ENCODE measurements at places on chromosomes 12 and 14. TPM values are rescaled to one million over a fixed set of nuclear protein-coding genes. Genes with fewer than 3 reads are reported as not detected.

Gene PRDM4
- polyA plus RNA-seq, result 46.6 TPM

Gene COL2A1
- 50.3 TPM for polyA plus RNA-seq

Gene MUCL1
- 0.25 TPM for polyA plus RNA-seq

Gene C12orf54
- polyA plus RNA-seq, result 0.60 TPM

Gene SMCO2
- polyA plus RNA-seq, result 0.60 TPM

Gene BMP4
- polyA plus RNA-seq, result 44.5 TPM

Gene CLEC4D
- 0.43 TPM for polyA plus RNA-seq

Gene SSTR1
- polyA plus RNA-seq, result 1.8 TPM

Gene ACOT6
- polyA plus RNA-seq, result 0.25 TPM

Gene PLD4
- polyA plus RNA-seq, result 2.5 TPM

Gene ENDOU
- polyA plus RNA-seq, result 0.40 TPM

Gene BEST3
- 0.48 TPM for polyA plus RNA-seq

Gene ERBB3
- 111 TPM for polyA plus RNA-seq

Gene CCDC184
- polyA plus RNA-seq, result 0.25 TPM

Gene GABARAPL1
- polyA plus RNA-seq, result 74.4 TPM

GRCh38 chr12:117360222-117360550 is 1.2 kb downstream of the NOS1 start:
- no peak for DNase-seq

GRCh38 chr12:27206801-27207502 is 37.1 kb upstream of the STK38L start:
- no peak for DNase-seq

DNA sequence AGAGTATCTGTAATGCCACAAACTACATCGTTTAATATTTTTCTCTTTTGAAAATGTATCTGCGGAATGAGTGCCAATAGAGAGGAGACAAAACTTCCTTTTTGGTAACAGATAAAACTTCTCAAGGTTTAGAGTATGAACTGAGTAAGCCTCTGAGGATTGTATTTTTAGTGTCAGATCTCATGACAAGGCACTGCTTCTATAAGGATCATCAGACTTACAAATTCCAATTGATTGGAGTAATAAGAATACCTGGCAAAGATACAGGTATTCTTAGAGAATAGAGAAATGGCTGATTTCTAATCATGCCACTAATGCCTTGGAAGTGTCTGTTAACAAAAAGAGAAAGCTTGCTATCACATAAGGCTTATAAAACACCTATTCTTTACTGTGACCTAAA is 45.3 kb downstream of the SLC35F4 start:
- DNase-seq, result no peak

DNA sequence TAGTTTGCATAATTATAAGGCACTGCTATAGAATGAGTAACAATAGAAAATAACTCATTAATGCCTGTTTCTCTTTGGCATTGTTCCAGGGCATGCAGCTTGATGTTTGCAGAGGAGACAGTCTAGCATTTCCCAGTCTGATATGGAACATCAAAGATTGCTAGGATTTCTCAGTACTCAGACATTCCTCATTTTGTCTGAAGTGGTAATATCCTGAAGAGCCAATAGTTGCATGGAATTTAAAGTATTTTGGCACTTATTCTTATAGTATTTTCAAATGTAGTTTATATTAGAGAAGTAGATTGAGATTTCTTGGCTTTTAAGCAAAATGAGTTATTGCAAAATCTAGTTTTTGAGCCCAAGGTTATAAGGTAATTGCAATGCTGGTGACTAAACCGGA is 337.3 kb upstream of the E2F7 start:
- no peak for DNase-seq

- no peak for DNase-seq
Observed at GRCh38 chr12:113040722-113041171, 15.8 kb upstream of the DTX1 start.

GRCh38 chr12:61523276-61523992 is 736.8 kb upstream of the USP15 start:
- DNase-seq, result no peak

- DNase-seq, result no peak
Observed at GRCh38 chr14:64979336-64980074, 7.2 kb upstream of the FNTB start.

DNA sequence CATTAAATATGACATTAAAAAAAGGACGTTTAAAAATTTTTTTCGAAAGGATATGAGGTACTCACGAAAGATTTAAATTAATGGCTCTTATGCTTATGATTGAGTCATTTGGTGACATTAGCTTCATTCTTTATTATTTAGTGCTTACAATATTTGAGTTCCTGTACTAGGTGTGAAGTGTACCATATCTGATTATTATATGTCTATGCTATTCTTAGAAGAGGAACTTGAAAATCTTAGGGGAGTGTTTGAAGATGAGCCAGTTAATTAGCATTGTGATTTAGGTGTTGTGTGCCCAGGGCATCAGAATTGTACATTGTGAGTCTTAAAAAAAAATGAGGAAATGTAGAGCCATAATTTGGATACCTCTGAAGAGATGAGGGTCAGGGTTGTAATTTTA is 118.6 kb downstream of the FUT8 start:
- DNase-seq, result no peak

GRCh38 chr12:132094269-132094891 is 49.7 kb downstream of the DDX51 start:
- DNase-seq, result no peak

GRCh38 chr14:51516706-51517395 is 134.9 kb upstream of the FRMD6 start:
- no peak for DNase-seq

GRCh38 chr12:50763639-50764285 is at the start of gene ATF1:
TSS of gene ATF1 (plus strand) at chr12:50764101. CDS start at chr12:50780146, 16,045 bp downstream.
- DNase-seq, result peak; percentile 88

DNA sequence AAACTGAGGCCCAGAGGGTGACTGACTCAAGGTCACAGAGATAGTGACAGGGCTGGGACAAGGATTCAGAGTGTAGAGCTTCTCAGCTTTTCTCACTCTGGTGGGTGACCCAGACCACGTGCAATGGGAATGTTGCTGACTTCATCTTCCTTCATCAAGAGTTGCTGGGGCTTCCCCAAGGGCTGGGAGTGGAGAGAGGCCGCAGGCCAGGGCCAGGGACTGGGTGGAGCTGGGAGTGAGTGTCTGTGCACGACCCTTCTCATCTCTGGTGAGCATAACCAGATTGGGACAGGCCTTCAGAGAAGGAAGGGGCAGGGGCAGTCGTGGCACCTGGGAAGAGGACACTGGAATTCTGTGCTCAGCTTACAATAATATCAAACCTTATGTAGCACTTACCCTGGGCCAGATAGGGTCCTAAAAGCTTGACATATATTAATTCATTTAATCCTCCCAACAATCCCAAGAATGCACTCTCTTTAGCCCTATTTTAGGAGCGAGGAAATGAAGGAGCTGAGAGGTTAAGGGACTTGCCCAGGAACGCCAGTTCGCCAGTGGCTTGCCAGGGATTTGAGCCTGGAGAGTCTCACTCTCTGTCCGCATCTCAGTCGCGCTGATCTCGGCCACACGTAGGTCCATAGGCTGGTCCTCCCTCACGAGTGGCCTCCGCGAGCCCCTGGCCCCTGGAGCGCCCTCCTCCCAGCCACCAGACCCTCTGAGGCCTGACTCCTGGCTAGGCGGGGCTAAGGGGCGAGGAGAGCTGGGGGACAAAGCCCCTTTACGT is 15.8 kb downstream of the KRT18 start:
- no peak for DNase-seq

GRCh38 chr14:44663136-44663535 is 156.1 kb upstream of the FSCB start:
- no peak for DNase-seq

DNA sequence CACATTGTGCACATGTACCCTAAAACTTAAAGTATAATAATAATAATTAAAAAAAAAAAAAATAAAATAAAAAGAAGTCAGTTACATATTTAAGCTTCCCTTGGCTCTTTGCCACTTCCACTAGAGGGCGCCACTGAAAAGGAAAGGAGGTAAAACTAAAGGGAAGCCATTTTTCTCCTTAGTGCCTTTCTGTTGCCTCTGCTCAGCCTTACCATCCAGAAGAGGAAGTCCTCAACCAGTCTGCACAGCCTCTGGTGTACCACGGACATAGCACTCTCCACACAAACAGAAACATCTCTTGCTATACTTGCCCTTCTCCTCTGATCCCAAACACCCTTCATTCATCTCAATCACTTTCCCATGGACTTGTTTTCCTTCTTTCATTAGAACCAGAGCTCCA is 169.0 kb upstream of the EEA1 start:
- DNase-seq, result no peak

GRCh38 chr14:100073576-100074430 is 8.6 kb downstream of the EVL start:
- DNase-seq, result no peak

- DNase-seq, result no peak
Observed at GRCh38 chr14:58733451-58734208, 95.9 kb downstream of the DACT1 start.

DNA sequence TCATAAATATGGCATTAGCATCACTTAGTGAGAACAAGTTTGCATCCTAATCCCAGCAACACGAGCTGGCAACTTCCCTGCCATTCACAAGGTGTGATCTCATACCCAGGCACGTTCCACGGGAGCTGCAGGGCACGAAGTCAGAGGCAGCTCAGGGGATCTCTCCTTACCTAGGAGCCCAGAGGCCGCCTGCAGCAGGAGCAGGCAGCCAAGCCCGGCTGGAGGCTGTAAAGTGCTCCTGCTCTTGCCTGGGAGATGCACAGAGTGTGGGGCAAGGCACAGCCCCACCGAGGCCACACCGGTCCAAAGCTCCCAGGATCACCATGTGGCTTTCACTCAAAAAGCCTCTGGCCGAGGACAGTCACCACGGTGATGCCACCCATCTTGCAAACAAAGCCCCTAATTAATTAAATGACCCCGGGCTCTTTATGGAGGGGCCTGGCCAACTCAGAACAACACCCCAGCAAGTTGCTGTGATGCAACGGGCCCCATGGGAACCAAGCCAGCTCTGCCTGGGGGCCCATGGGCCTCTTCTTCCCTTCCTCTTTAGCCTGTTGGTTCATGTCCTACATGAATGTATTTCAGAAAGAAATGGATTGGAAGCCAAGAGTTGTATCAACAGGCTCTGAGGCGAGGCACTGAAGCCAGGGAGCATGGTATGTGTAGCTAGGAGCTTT is 26.5 kb downstream of the NUAK1 start:
- no peak for DNase-seq

DNA sequence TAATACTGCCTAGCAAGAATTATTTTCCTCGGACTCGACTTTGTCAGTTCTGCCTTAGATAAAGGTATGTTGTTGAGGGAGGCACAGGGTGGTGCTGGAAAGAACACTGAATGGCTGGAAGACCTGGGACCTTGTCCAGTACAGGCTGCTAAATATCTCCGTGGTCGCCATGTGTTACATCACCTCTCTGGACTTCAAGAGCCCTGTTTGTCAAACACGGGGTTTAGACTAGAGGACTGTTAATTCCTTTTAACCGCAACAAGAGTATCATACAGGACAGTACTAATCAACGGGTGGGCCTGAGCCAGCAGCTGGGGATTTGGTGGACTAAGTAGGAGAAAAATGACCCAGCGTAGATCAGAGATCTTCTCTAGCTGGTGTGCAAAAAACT is 476.3 kb downstream of the LRIG3 start:
- DNase-seq, result no peak

DNA sequence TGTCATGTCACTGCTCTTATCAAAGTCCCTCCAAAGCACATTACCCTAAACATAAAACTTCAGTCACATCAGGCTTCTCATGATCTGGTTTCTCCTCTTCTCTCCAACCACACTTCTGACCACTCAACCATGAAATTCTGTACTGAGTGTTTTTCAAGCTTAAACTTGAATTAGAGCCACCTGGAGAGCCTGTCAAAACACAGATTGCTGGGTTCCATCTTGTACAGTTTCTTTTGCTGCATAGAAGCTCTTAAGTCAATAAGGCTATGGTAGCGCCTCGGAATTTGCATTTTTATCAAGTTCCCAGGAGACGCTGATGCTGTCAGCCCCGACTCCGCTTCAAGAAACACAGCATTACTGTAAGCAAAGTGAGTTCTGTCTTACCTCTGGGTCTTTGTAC is 16.4 kb upstream of the SRRM4 start:
- DNase-seq, result no peak

DNA sequence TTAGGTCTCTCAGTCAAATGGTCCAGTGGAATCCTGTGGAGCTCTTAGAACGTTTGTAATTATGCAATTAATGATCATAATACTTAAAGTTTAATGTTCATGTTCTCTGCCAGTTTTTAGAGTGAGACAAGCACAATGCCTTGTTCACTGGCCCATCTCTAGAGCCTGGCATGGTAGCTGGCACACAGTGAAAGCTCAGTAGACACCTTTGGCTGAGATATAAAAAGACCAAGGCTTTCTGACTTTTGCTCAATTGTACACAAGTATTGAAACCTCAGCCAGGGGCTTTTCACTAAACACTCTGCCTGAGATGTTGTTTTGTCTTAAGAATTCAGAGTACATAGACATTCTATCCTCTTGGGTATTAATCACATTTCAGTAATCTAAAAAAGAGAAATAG is 241.8 kb upstream of the ATP2B1 start:
- no peak for DNase-seq

DNA sequence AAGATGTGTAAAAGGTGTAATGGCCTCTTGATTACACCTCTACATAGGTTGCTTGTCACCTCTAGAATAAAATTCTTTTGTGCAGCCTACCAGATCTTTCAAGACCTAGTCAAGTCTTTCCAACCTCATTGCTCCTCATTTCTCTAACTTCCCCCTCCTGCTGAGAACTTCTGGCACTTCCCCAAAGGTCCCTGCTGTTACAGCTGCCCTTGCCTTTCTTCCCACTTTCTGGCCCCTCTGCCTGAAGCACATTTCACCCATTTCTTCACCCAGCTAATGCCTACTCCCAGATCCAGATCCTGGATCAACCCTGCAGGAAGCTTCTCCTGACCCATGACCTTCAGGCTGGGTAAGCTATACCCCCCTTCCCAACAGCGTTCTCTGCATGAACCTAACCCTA is 1.5 kb downstream of the TSHR start:
- no peak for DNase-seq

- no peak for DNase-seq
Observed at GRCh38 chr14:105925615-105926372, 399.4 kb downstream of the TMEM121 start.

- peak; percentile 95 for DNase-seq
Observed at GRCh38 chr14:22982477-22983245, at the start of gene AJUBA. TSS of gene AJUBA (minus strand) at chr14:22982551. CDS start at chr14:22982266, 285 bp downstream.

Data from left kidney (tissue), 8 donors.